Stimulated activated CD4-positive, alpha-beta T cell treated with anti-CD3 and anti-CD28 coated beads, Interleukin-4, amount 100 ng/mL, for 1 hour (primary cell): ENCODE measurements at places on chromosomes 13 and 19.
A peak's percentile ranks its signal among the peaks of the same experiment; 100 is the strongest.

DNA sequence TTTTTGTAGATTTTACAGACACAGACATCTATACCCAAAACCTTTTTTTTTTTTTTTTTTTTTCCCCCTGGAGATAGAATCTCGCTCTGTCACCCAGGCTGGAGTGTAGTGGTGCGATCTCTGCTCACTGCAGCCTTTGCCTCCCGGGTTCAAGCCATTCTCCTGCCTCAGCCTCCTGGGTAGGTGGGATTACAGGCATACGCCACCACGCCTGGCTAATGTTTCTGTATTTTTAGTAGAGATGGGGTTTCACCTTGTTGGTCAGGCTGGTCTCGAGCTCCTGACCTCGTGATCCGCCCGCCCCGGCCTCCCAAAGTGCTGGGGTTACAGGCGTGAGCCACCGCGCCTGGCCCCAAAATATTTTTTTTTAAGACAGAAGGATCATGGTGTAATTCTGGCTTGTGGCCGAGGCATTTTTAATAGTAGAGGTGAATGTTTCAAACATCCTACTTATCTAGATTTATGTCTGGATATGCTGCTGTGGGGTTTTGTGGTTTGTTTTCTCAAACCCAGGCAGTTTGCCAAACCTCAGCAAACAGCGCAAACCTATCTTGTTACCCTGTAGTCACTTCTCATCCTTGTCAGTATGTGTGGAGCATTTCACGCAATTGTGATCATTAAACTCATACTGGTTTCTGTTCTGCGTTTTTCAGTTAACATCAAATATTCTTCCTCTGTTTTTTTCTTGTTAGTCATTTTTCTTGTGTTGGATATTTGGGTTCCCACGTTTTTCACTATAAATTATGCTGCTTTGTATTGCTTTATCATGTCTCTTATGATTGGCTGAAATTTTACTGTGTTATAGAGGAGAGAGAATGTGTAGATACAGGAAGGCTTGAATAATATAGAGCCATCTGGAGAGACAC lies 36.2 kb upstream of the GARRE1 start:
- peak; percentile 31 for DNase-seq

DNA sequence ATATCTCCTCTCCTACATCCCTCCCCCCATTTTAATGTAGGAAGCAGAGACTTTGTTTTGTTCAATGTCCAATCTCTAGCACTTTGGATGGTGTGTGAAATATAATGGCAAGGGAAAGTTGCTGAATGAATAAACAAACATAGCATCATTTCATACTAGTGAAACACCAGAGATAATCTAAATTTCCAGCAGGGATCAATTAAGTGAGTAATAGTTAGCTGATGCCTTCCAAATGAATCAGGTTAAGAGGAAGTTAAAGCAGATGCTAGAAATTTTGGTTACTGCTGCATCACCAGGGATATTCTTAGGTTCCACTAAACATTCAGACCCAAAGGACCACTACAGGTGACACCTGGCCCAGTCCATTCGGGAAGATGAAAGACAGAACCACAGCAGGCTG lies 8.1 kb downstream of the MRPS31 start:
- DNase-seq: no peak

DNA sequence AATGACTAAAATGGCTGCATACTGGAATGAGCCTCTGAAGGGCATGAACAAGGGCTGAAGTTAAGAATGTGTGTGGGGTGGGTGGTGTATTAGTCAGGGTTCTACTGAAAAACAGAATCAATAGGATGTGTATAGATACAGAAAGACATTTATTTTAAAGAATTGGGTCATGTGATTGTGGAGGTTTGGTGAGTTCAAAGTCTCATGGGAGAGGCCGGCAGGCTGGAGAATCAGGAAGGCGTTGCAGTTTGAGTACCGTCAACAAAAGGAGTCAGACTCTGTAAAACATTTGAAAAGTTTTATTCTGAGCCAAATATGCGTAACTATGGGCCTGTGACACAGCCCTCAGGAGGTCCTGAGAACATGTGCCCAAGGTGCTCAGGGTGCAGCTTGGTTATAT lies 24.5 kb upstream of the CYSLTR2 start:
- DNase-seq: no peak

DNA sequence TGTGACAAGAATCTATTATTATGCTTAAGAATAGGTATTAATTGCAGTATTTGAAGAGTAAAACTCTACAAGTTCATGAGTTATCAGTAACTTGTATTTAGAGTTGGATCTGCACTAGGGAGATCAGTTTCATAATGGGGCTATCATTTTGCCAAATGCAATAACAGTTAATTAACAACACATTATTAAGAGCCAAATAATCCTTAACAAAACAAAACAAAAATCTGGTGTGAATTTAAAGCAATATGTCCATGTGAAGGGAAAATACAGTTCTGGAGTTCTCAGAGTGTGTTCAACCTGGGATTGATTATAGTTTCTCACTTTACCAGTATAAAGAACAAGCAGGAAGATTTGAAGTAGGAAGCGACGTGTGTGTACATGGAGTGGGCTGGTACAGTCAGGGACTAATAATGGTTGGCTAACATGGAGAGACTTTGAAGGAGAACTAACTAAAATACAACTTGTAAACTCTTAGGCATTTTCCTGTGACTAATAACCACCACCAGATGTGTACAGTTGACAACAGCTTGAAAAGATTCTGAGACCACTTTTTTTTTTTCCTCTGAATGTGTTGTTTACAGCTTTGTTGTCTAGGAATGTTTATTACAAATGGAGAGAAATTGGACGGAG lies 58.5 kb downstream of the POSTN start:
- no peak for DNase-seq

DNA sequence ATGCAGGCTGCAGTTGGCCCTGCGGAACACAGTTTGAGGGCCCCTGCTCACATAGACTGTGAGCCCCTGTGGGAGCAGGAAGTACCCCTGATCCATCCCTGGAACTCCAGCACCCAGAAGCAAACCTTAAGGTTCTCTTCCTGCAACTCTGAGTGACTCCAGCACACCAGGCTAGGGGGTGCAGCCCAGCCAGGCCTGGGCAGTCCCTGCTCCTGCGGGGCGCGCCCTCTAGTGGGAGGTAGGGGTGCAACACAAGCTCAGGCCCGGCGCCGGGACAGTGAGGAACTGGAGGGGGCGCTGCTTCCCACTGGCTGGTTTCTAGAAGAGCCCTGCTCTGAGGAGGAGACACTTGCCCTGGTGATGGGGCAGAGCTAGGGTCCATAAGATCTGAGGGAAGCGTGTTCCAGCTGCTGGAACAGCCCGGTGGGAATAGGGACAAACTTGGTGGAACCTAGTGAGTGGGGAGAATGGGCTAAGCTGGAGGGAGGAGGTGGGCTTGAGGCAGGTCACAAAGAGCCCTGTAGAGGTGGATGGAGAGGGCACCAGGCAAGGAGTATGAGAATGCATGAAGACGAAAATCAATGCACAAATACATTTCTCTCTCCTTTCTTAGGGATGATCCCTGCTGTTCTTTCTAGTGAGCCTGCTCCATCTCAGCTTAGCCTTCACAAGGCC lies 5.0 kb downstream of the ZSCAN5A start:
- DNase-seq: peak; percentile 61

GRCh38 chr19:7681340-7682174 lies 924 bp downstream of the TRAPPC5 start:
- DNase-seq: peak; percentile 80

GRCh38 chr19:29858621-29859020 lies 46.8 kb downstream of the CCNE1 start:
- DNase-seq: no peak
